Eye (tissue), 1 donor: ENCODE measurements at places on chromosomes 6 and 20.

DNA sequence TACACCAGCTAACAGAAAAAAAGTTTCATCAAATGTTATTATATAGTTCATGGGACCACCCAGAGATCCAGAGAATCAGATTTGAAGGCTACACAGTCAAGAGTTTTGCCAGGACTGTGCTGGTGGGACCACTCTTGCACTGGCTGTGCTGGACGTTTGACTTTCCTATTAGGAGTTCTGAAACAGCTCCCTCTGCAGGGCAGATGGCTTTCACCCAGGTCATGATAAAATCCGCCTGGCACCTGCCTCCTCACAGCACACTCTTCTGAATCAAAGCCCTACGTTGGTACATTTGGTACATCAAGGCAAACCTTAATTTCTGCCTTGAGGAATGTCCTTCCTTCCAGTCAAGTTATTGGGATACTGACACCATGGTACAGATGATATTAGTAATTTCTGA, 302.1 kb downstream of the ZNF217 start:
- DNase-seq, result no peak

DNA sequence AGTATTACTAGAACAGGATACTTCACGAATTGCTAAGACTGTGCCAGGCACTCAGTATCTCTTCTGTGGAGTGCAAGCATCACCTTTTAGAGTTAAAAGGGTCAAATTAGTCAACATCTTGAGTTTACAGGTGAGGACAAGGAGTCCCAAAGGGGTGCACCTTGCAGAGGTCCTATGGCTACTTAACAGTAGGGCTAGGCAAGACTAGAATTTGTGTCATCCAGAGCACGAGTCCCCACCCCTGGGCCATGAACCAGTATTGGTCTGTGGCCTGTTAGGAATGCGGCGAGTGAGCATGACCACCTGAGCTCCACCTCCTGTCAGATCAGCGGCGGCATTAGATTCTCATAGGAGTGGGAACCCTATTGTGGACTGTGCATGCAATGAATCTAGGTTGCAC, 10.5 kb upstream of the DSTN start:
- no peak for DNase-seq

GRCh38 chr6:71034563-71035345, 77.9 kb upstream of the B3GAT2 start:
- DNase-seq, result peak; percentile 54

- DNase-seq, result no peak
Observed at GRCh38 chr6:158850807-158851115, 31.6 kb upstream of the EZR start.

GRCh38 chr6:14664112-14664601, 546.6 kb downstream of the CD83 start:
- DNase-seq, result no peak

DNA sequence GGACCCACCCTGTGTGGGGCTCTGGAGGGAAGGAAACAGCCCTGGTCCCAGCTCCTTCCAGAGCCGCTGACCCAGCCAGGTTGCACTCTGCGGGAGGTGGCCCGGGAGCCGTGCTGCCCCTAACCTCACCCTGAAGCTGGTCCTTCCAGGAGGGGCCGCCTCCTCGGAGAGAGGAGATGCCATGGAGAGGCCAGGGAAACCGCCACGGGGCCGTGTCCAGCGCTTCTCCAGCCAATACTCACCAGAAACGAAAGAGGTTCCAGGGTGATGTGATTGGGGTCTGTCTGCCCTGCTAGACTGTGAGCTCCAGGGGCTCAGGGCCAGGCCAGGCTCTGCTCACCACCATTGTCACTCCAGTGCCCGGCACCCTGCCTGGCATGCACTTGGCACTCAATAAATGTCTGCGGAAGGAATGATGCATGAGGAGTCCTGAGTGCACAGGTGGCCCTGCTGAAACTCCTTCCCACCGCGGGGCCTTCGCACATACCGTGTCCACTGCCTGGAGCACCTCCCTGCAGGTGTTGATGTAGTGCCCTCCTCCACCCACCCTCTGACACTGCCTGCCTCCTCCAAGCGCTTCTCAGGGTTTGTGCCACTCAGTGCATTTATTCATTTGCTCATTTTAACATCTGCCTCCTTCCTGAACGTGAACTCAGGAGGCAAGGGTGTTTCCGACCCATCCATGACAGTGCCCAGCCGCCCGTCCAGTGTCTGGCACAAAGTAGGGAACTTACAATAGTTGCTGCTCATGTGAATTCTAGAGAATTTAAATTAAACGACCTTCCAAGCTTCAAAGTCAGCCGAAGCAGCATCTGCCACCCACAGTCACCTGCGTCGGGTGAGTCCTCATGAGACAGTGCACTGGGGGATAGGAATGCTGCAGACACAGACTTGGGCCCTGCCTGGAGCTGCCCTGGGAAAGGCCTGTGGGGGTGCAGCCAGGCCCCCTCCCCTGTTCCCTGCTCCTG, 30.3 kb downstream of the RBM38 start:
- no peak for DNase-seq

DNA sequence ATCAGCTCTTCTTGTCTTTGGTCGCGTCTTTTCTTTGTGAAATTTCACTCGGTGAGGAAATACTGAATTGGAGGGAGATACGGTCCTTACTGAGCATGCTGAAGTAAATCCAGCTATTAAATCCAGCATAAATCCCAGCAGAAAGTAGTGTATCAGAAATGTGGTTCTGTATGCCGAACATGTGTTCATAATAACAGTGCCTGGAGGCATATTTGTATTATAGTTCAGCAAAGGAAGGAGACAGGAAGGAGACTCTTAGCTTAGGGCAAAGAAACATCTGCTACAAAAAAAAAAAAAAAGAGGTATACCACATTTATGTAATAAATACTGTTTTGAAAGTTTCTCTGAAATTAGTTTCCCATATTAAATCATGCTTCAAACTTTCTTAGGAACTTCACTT, 211.8 kb downstream of the PLCB4 start:
- DNase-seq, result peak; percentile 55

DNA sequence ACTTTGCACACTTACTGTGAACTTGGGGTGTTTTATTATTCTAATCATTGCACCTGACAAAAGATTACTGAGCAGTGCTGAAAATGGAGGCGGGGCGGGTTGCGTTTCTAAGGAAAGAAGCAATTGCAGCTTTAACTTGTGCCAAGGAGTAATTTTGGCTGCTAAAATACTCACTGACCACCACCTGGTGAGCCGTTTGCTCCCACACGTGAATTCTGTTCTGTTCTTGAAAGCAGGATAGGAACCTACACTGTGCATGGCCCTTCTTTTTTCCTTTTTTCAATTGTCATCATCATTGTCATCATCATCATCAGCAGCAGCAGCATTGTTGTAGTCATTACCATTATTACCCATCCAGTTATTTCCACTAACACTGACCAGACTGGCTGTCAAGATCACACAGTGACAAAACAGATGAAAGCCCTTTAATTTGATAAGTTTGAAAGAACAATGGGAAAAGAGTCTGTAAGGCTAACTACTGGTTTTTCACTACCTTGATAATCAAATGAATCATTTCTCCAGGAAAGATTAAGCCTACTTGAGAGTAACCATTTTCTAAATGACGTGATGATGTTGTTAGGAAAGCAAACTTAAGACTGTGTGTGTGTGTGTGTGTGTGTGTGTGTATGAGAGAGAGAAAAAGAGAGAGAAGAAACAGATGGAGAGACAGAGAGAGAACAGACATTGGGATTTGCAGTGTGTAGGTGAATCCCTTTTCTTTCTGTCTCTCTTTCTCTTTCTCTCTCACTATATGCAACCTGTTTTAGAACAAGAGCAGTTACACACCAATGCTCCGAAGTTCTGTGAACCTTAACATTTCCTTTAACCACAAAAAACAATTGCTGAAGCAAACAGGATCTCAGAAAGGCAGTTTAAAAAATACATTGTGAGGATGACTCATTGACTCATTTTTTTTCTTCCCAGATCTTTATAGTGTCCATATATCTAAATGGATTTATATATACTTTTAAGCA, 3.8 kb downstream of the RIPOR2 start:
- no peak for DNase-seq

DNA sequence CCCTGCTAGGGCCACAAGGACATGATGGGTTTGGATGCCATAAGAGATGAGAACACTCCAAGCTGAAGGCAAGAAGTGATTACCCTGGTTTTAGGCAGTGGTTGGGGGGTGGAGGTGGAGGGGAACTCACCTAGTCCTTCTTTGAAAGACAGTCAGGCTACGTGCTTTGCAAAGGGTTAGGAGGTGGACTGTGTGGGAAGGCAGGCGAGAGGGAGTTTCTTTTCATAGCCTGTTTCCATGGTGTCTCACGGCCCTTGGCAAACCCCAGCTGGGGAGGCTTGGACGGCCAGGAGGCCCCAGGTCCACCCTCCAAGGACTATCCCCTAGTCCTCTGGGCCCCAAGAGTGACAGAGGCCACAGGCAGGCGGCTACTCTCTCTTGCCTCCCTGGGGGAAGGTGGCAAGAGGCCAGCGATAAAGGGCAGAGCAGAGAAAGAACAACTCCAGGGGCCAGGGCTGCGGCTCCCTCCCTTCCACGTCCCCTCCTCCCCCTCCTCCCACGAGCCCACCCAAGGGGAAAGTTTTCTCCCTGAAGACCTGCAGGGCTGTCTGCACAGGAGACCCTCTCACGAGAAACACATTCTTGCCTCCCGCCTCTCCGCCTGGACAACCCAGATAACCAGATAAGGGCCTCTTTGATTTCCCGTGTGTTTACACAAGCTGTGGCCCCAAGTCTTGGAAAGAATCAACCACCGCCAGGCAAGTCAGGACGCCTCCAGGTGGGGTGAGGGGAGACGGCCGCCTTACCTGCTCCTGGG, 74.4 kb downstream of the NOL4L start:
- peak; percentile 58 for DNase-seq

GRCh38 chr6:79468587-79468986, 68.6 kb downstream of the LCA5 start:
- DNase-seq, result no peak

DNA sequence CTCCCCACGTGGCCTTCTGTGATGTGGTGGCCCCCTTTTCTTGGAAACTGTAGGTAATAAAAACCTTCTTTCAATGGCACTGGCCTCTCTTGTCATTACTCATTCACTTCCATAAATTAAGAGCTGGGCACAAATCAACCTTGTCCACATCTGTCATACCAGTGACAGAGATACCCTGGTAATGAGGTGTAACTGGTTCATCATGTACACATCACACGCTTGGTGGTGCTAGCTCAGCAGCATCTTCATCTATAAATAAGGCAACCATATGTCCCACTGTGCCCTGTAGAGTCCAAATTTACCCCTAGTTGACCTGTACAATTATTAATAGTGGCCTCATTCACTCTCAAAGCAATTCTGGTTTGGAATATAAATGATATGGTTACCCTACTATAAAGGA, 245.6 kb downstream of the HIVEP2 start:
- no peak for DNase-seq

DNA sequence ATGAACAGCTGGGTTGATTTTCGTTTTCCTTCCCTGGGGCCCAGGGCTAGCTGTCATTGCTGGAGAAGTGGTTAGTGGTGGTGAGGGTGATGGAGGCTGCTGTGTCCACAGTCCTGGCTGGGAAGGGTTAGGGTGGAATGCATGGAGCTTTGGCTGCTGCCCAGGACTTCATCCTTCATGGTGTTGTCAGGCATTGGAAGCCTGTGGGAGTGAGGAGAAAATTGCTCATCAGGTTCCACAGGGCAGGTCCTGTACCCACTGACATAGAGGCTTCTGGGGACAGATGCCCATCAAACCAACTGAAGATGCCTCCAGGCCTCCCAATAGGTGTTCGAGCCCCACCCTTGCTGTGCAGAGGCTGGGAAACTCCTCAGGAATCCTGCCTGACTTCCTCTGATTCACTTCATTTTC, 262.4 kb upstream of the SUPT3H start:
- DNase-seq, result no peak

- DNase-seq, result no peak
Observed at GRCh38 chr6:79895382-79896074, 51.8 kb downstream of the ELOVL4 start.

DNA sequence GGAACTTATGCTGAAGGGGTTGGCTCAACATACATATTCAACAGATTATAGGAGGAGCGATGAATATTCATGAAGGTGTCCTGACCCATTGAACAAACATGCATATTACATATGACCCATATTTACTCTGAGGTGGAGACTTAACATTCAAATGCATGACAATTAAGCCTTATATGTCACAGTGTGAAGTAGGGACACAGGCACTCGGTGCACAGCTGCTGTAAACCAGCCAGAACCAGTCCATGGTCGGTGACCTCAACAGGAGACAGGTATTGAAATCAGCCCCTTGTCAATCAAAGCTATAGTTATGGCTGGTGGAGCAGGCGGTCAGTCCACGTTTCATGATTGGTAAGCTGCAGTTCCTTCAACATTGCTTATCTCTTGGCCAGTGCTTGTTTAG, 347.3 kb downstream of the THBS2 start:
- no peak for DNase-seq

GRCh38 chr6:23445157-23445710, 680.8 kb upstream of the NRSN1 start:
- DNase-seq, result no peak

GRCh38 chr6:92559003-92559402, 860.4 kb downstream of the EPHA7 start:
- DNase-seq, result no peak

DNA sequence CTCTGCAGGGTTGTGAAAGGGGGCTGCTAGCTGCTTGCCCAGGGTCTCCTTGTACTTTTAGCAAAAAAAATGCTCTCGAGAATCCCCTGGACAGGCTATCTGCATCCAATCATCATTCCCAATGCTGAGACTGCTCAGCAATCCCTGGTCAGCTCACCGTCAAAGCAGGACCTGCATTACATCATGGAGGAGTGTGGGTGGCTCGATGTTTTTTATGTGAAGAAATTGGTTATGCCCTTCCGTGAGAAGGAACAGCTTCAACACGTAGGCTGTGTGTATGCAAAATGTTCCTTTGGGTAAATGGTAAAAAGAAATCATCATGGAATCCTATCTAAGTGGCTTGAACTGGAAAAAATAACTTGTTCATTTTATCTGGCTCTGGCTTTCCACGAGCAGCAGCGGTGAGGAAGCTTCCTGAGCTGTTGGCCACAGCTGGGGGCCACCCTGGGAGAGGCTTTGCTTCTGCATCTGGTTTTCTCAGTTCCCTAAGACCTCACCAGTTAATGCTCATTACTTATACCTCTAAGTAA, 111.4 kb downstream of the FYN start:
- no peak for DNase-seq

DNA sequence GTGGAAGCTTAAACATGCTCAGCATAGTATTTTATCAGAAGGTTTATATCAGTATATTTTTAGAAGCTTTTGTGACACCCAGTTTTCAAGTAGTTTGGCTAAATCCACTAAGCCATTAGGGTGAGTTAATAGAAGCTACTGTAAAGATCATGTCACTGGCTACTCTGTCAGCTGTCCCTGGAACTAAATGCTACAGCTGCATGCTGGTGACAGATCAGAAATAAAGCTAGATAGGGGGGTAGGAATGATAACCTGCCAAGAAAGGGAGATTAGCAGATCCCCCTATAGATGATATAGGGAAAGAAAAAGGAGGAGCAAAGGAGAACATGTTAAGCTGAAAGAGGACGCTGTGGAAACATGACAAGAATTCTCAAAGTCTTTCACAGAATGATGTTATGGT, 363.2 kb downstream of the QKI start:
- no peak for DNase-seq

- no peak for DNase-seq
Observed at GRCh38 chr6:144362042-144363018, 77.2 kb downstream of the UTRN start.
